Left kidney (tissue), 8 donors: ENCODE measurements at places on chromosomes 6 and 20. TPM values are rescaled to one million over a fixed set of nuclear protein-coding genes. Genes with fewer than 3 reads are reported as not detected.
A peak's percentile ranks its signal among the peaks of the same experiment; 100 is the strongest.

Gene PKHD1
- 27.5 TPM for polyA plus RNA-seq

Gene DTNBP1
- 25.3 TPM for polyA plus RNA-seq

Gene BEND6
- polyA plus RNA-seq, result 5.8 TPM

Gene TREM1
- polyA plus RNA-seq, result not detected

Gene TRIM31
- polyA plus RNA-seq, result not detected

Gene RNF217
- polyA plus RNA-seq, result 21.2 TPM

Gene SLC35A1
- 46.0 TPM for polyA plus RNA-seq

Gene SLC29A1
- polyA plus RNA-seq, result 30.8 TPM

Gene SNAI1
- 7.2 TPM for polyA plus RNA-seq

Gene ZNF391
- polyA plus RNA-seq, result 13.5 TPM

Gene LRRC1
- polyA plus RNA-seq, result 32.2 TPM

Gene SIRPB1
- polyA plus RNA-seq, result 0.30 TPM

Gene APCDD1L
- polyA plus RNA-seq, result 13.7 TPM

Gene DLL1
- polyA plus RNA-seq, result 8.2 TPM

Gene SIRPD
- polyA plus RNA-seq, result not detected

Gene FRK
- 5.8 TPM for polyA plus RNA-seq

Gene CST5
- polyA plus RNA-seq, result 0.18 TPM

Gene RANBP9
- 55.5 TPM for polyA plus RNA-seq

GRCh38 chr6:123788319-123788718 lies 15.3 kb upstream of the NKAIN2 start:
- DNase-seq, result no peak

DNA sequence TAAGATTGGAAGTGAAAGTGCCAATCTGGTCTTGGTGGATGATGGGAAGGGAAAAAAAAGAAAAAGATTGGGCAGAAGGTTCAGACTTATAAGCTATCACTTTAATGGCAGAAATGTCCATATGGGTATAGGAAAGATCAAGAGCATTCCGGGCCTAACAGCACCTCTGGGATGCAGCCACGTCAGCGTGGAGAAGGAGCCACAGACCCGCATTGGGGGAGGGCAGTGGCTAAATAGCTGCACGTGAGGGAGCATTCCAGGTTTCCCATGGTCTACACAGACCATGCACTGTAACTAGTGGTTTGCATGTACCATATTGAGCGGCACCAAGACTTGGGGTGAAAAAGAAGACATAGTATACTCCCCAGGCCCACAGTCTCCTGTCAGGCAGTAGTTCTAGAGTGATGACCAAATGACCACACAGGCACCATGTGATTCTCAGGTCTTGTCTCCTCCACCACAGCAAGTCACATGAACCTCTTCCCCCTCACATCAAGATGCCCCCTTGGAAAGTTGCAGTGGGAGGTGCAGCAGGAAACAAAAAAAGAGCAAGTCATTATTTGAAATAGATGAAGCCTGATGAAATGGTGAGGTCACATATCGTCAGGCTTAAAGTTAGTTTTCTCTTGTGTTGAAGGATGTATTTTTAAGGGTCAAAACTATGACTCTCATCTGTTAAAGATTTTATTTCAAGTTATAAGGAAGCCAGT lies 94.4 kb upstream of the TNFAIP3 start:
- DNase-seq, result no peak

DNA sequence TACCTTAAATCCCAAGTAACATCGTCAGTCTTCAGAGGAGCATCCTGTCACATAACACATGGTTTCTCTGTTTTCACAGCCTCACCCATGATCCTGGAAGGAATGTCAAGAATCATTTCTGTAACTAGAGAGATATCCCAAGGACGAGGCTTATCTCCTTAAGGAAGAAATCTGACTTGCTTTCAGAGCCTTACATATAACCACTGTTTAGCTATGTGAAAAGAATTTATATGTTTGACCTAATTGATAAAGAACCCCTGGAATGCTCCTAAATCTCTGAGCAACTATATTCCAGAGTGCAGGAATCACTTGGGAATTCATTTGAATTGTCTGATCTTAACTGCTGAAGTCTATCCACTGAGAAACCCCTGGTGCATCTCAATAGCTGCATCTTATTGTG lies 243.1 kb downstream of the ALDH8A1 start:
- no peak for DNase-seq

- DNase-seq, result no peak
These were observed 9.7 kb downstream of the DYNLT1 start for GRCh38 chr6:158634695-158635426.

- no peak for DNase-seq
These were observed 20.7 kb downstream of the DEFB115 start for GRCh38 chr20:31278178-31278577.

DNA sequence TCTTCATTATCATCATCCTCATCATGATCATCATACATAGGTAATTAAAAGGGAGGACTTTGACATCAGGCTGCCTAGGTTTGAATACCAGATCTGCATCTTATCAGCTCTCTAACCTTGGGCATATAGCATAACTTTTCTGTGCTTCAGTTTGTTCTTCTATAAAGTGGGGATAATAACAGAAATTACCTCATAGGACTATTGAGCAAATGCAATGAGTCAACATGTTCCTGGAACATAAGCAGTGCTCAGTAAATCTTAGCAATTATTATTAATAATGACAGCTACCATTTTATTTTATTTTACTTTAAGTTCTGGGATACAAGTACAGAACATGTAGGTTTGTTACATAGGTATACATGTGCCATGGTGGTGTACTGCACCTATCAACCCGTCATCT lies 7.2 kb downstream of the C20orf202 start:
- DNase-seq, result no peak

GRCh38 chr6:2962004-2962403 lies 9.4 kb downstream of the SERPINB6 start:
- DNase-seq, result no peak

- DNase-seq, result no peak
These were observed 5.1 kb downstream of the PRND start for GRCh38 chr20:4726710-4727397.

GRCh38 chr6:53244958-53245357 lies 96.3 kb upstream of the GCM1 start:
- DNase-seq, result no peak

GRCh38 chr6:32974016-32974333 lies 5.6 kb downstream of the BRD2 start:
- DNase-seq, result no peak

GRCh38 chr6:44327760-44328159 lies 14.6 kb upstream of the AARS2 start:
- DNase-seq, result no peak

- no peak for DNase-seq
These were observed 105.5 kb downstream of the PDSS2 start for GRCh38 chr6:107353773-107354382.

DNA sequence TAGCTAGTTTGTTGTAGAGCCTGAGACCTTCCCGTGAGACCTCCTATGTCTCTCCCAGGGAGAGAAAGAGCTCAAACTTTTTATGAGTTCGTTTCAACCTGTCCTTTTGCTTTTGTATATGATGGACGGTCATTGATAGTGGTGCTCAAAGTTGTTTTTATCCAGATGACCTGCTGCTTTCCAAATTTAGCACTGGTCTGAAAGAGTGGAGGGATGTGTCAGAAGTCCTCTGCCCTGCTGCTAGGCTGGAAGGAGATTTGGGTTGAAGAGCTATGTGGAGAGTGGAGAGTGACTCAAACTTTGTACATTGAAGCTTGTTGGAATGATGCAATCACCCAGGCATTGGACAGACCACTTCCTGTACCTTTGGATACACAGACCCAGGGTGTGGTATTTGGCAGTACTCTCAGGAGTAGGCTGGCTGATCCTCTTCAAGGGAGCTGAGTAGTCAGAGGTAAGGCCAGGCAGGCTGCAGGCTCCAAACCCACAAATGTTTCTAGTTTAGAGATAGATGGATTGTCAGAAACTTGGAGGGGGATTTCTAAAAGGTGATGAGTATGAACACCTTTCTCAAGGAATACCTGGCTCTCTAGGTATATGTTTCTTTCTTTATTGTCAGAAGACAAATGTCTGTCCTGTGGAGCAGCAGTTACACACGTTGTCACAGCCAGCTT lies 49.4 kb upstream of the RREB1 start:
- no peak for DNase-seq

- no peak for DNase-seq
These were observed 296.9 kb downstream of the HIVEP2 start for GRCh38 chr6:142648036-142648451.

- no peak for DNase-seq
These were observed 153.8 kb downstream of the CEBPB start for GRCh38 chr20:50344232-50345071.

- no peak for DNase-seq
These were observed 20.9 kb upstream of the KCNG1 start for GRCh38 chr20:51043811-51044210.

- no peak for DNase-seq
These were observed 85.3 kb upstream of the FYN start for GRCh38 chr6:111958534-111958933.

- DNase-seq, result no peak
These were observed 108.4 kb downstream of the SCML4 start for GRCh38 chr6:107715550-107716321.

DNA sequence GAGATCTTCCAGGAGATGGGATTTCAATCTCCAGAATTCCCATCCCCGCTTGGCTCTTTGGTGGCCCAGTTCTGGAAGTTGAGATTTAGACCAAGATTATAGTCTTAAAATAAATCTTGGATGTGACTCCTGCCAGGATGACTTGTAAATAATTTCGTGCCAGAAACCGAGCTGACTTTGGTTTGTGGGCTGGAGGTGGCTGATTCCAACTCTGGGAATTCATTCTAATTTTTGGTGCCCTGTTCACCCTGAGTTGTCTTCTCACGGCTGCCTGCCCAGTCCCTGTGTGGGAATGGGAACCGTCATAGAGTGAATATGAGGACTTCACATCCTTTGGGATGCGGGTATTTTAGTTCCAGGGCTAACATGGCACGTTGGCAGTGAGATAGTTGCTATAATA lies 64.8 kb downstream of the JARID2 start:
- DNase-seq, result no peak

- DNase-seq, result no peak
These were observed 42.6 kb downstream of the BMP7 start for GRCh38 chr20:57223648-57224489.

- no peak for DNase-seq
These were observed 112.2 kb upstream of the SHLD1 start for GRCh38 chr20:5638023-5638422.

GRCh38 chr6:155142168-155143028 lies 121.4 kb upstream of the CLDN20 start:
- no peak for DNase-seq

- no peak for DNase-seq
These were observed 101.0 kb upstream of the GGTLC1 start for GRCh38 chr20:24089576-24089975.

GRCh38 chr6:54002116-54002515 lies 109.1 kb upstream of the MLIP start:
- no peak for DNase-seq

DNA sequence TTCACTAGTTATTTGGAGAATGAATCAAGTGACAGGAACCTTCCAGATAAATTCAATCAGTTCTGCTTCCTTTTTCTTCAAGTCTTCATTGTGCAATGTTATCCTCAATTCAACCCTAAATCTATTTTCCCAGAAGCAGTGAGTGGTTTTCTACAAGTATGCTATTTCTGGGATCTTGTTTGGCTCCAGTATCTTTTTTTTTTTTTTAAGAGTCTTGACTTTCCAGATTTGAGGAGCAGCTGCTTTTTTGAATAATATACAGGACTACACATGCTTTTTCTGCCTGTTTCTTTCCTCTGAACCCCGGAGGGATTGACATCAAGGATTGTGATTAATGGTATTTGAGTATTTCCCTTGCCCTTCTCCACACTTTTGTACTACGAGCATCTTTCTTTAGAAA lies 339.2 kb upstream of the JAG1 start:
- no peak for DNase-seq

DNA sequence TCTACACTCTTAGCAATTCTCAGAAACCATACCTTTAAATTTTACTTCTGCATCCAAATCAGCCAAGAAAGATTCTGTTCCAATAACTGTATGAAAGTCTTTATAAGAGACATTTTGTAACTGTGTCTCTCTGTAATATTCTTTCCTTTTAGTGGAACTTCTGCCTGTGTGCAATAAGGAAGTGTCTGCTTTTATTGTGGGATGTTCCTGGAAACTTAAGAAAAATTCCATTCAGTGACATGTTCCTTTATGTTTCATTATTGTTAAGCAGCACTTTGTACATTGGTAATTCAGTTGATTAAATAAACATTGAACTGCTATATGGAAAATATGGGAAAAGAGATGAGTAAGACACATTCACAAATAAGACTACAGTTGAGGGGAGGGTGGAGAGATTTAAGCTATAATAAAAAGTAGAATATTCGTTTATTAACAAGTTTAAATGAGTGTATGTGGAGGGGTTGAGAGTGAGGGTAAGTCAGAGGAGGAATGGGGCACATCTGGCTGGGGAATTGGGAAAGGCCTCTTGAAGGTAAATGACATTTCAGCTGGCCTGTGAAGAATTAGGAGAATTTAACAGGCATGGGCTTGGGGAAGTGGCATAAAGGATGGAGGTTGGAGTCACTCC lies 11.9 kb downstream of the NUS1 start:
- no peak for DNase-seq

- DNase-seq, result peak; percentile 95
These were observed 32.7 kb upstream of the ID4 start for GRCh38 chr6:19804205-19805128.

DNA sequence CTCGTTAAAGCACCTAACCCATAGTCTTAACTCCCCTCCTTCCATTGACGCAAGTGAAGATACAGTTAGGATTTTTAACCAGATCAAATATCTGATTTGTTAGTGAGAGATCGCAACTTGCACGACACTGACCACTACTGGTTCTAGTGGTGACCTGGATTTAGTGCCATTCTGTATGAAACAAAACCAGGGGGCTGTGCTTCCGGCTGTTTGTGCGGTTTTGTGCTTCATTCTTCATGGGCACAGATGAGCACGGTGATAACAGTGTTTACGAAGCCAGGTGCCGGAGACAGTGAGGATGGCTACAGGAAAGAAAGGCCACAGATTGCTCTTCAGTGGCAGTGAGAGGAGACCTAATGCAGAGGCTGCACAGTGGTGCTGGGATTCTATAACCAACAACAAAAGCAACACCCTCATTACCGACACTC lies 75.5 kb downstream of the NOL4L start:
- no peak for DNase-seq

DNA sequence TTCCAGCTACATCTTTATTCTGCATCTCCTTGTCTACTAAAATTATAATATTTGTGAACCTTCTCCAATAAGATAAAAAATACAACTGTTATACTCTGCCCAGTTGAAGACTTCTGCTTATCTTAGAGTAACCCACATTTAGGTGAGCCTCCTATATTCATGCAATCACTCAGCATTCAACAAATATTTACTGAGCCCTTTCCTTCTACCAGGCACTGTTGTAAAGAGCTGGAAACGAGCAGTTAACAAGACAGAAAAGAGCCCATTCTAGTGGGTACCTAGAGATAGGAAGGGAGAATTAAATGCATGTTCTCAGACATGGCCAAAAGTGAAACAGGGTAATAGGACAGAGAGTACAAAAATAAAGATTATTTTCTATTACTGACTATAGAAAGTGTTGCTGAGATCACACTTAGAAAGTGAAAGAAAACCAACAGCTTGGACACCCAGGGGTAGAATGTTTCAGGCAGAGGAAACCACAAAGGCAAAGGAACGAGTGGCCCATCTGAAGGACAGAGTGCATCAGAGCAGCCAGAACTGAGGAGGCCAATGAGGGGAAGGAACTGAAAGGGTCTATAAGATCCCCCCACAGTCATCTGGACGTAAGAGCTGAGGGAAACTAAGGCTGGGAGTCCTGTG lies 50.8 kb upstream of the SMLR1 start:
- DNase-seq, result no peak
